SJSA1 (cell line): ENCODE measurements at places on chromosomes 3 and 15. TPM values are rescaled to one million over a fixed set of nuclear protein-coding genes. Genes with fewer than 3 reads are reported as not detected.

- DNase-seq: no peak
Measured at GRCh38 chr3:20682573-20682972, 496.6 kb upstream of the SGO1 start.

TGM5 gene
- total RNA-seq: 0.24 TPM in 1 of 2 replicates, not detected in the other

DNA sequence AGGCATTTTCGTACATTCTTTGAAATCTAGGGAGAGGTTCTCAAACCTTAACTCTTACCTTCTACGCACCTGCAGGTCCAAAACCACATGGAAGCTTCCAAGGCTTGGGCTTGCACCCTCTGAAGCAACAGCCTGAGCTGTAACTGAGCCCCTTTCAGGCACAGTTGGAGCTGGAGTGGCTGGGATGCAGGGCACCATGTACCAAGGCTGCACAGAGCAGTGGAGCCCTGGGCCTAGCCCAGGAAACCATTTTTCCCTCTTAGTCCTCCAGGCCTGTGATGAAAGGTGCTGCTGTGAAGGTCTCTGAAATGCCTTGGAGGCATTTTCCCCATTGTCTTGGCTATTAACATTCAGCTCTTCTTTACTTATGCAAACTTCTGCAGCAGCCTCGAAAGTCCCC lies 66.9 kb upstream of the ZBED2 start:
- no peak for DNase-seq

DNA sequence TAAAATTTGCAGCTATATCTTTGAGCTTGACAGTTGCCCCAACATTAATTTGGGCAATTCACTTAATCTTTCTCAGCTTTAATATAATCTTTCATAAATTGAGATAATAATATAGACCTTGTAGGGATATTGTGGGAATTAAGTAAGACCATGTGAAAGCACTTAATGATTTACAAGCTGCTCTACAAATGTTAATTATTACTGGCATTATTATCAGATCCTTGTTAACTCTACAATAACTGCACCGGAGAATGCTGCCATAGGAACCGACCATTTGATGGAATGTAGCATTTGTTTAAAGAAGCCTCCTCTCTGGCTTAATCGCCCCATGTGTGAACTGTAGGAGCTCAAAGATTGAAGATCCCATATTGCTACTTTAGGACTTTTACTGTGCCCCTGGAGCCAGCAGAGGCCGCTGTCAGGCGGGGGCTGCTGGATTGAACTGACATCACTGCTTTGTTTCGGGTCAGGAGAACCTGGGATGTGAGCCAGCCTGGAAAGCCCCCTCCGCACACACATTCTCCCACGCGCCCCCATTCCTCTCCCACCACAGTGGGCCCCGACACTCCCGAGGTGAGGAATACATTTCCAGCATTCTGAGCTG lies 154.2 kb upstream of the TNIK start:
- DNase-seq: no peak

DNA sequence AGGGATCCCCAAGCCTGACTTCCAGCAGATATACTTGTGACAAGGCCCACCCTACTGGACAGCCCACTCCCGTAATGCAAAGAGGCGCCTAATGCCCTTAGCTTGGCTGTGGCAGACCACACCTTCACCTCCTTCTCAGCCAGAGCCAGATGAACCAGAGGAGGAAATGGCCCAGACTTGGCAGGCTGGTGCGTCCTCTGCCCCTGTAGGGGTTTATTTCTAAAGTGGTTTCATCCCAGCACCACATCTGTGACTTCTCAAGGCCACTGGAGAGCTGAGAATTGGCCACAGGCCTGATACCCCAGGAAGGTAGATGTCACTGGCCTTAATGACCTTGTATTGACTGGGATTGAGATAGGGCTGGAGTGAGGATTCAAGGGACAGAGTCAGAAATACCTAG lies 29.5 kb downstream of the BOC start:
- no peak for DNase-seq
